ENCODE measurements at places on chromosomes 5 and 9. TPM values are rescaled to one million over a fixed set of nuclear protein-coding genes. Genes with fewer than 3 reads are reported as not detected.

- no peak for DNase-seq
Observed at GRCh38 chr9:116166713-116167112, 13.1 kb downstream of the PAPPA start.

Gene TMEM252
- total RNA-seq, result not detected

Gene MLANA
- total RNA-seq, result not detected

Gene IL13
- not detected for total RNA-seq

- DNase-seq, result no peak
Observed at GRCh38 chr5:175572886-175573285, 85.0 kb upstream of the HRH2 start.

GRCh38 chr9:120587328-120587727 lies 7.4 kb upstream of the CDK5RAP2 start:
- peak; percentile 42 for DNase-seq

Gene PCDHGA3
- total RNA-seq, result 3.9 TPM

DNA sequence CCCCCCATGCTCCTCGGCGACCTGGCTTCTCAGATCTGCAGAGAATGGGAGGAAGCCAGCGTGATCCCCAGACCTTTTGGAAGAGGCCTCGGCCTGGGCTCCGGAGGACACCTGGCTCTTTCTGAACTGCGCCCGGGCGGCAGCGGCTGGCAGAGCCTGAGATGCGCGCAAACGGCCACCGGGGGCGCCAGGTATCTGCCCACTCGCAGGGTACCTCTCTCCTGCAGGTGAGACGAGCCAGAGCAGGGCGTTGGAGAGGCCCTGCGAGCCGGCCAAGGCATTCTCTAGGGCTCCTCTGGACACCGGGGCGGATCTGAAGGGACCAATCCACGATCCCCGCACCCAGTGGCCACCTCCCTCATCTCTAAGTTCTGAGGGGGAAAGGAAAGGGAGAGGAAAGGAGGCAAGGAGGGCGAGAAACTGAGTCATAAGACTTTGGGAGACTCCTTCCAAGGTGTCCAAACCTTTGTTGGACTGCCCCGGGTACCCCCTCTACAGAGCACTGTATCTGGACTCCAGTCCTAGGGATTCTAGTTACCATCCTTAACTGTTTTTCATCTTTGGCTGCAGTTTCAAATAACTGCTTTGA lies 55.0 kb upstream of the SLC46A2 start:
- DNase-seq, result no peak

DNA sequence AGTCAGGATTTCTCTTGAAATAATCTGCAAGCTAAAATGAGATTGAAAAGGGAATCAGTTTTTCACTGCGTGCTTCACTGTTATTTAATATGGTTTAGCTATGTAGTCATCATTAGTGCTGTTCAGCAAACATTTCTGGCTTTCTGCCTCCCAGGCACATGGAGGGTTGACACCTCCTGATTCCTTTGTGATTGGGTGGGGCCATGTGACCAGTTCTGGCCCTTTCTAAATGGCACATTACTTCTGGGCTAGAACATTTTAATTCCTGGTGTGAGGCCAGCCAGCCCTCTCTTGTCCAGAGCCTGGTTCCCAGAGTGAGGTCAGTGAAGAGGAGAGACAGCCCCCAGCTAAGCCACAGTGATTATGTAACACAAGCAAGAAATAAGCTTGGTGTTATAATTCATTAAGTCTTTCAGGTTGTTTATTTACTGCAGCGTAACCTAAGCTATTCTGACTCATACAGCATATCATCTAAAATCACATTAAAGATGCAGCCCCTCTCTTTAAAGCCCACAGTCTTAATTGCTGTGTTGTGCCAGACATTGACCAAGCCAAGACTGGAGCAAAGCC lies 17.4 kb upstream of the ARSI start:
- peak; percentile 74 for DNase-seq

Gene SEMA5A
- total RNA-seq, result 40.3 TPM

Gene OBP2B
- not detected for total RNA-seq

GRCh38 chr9:18821788-18822187 lies 211.2 kb downstream of the SAXO1 start:
- no peak for DNase-seq

GRCh38 chr5:80300125-80300524 lies 19.7 kb upstream of the SPZ1 start:
- DNase-seq, result no peak

Gene SLC2A6
- total RNA-seq, result 0.92 TPM

Gene FAM221B
- total RNA-seq, result not detected

DNA sequence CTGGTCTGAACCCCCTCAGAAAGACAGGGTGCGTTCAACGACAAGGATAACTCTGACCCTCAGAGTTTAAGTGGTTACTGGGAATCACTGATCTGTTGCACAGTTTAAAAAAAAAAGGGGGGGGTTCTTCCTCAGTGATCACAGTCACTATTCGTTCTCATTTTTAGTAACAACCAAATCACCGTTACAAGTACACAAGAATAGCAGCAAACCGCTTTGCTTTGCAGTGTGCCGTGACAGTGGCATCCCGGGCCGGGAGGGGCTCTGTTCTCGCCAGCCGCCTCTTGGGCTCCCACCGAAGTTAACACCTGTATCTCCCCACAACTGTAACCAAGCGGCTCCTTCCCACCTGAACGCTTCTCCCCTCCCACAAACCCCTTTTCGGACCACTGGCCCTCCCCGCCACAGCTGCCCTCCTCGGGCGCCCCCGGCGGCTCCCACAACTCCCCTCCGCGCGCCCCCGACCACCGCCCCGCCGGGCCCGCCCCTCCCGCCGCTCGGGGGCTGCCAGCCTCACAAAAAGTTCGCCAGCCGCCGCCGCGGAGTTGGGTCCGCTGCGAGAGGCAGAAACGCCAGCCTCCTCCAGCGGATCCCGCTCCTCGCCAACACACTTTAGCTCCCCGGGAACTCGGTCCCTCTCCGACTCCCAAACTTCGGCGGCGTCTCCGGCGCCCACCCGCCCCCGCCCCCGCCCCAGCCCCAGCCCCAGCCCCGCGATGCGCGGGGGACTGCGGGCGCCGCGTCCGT lies 1.2 kb downstream of the SSBP2 start:
- DNase-seq, result peak; percentile 65

GRCh38 chr5:159515909-159516415 lies 185.7 kb upstream of the IL12B start:
- DNase-seq, result peak; percentile 55

DNA sequence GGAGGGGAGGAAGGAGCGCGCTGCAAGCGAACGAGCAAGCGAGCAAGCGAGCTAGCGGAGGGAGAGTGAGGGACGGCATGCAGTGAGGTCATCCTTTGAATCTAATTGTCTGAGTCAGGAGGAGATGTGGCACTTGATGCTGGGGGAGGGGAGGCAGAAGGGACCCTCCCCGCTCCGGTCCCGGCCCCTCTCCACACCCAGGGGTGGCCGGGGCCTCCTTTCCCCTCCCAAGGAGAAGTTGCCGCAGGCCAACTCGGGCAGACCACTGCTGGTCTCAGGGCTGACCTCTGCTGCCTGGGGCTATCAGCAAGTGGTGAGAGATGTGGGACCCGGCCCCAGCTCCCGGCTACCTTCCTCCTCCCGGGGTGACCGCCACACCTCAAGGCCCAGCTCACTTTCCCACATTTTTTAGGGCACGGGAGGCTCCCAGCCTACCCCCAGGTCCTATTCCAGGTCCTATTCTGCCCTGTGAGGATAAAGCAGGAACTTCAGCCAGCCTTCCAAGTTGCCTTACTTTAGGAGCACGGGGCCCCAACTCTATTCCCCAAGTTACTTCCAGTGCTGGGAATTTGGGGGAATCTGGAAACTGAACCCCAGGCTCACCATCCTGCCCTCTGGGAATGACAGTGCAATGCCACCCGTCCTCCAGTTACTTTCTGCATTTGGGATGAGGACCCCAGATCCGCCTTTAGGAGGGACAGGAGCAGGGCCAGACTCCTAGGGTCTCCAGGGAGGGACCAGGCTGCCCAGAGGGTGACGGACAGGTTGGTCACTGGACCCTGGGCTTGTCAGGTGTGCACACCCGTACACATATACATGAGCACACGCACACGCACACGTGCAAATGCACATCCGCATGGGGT lies 11.1 kb downstream of the CNTFR start:
- peak; percentile 75 for DNase-seq

- DNase-seq, result peak; percentile 79
Observed at GRCh38 chr9:107488375-107489143, 1.0 kb downstream of the KLF4 start.

DNA sequence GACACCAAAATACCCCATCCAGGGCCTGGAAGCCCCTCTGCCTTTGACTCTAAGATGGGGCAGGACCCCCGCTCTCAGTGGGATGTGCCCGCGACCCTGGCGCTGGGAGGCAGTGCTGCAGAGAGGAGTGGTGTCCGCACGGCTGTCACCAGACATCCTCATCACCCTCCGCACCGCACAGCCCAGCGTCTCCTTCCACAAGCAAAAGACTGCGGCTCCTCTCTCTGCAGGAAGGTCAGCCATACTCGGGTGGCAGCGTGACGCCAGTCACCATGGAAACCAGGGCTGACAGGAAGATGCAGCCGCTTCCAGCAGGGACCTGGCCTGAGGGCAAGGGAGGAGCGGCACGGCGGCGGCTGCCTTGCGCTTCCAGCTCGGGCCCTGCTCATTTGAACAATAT lies 17.1 kb upstream of the SLC6A3 start:
- DNase-seq, result no peak

DNA sequence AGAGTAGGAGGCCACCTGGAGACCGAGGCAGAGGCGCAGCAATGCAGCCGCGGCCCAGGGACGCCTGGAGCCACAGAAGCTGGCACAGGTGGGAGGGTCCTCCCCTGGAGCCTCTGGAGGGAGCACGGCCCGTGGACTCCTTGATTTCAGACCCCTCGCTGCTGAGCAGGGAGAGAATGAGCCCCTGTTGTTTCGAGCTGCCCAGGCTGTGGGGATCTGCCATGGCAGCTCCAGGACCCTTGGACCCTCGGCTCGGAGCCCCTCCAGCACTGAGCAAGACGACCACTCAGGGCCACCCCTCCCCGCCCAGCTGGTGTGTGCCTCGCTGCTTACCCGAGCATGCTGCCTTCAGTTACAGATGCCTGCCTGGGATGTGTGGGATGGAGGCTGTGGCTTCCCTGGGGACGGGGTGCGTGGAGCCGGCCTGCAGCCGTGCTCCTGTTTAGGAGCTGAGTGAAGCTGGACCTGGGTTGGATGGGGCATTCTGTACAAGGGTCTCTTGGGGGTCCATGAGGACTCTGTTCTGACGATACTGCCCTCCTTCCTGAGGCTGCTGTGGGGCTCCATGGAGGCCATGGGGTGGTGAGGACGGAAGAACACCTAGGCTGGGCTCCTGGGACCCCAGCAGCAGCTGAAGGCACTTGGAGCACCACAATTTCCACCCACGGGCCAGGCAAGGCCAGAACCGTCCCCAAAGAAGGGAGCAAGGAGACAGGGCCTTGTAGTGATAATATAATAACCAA lies 115.1 kb upstream of the LPCAT1 start:
- no peak for DNase-seq

GRCh38 chr5:174284873-174285272 lies 239.4 kb downstream of the NSG2 start:
- DNase-seq, result no peak

DNA sequence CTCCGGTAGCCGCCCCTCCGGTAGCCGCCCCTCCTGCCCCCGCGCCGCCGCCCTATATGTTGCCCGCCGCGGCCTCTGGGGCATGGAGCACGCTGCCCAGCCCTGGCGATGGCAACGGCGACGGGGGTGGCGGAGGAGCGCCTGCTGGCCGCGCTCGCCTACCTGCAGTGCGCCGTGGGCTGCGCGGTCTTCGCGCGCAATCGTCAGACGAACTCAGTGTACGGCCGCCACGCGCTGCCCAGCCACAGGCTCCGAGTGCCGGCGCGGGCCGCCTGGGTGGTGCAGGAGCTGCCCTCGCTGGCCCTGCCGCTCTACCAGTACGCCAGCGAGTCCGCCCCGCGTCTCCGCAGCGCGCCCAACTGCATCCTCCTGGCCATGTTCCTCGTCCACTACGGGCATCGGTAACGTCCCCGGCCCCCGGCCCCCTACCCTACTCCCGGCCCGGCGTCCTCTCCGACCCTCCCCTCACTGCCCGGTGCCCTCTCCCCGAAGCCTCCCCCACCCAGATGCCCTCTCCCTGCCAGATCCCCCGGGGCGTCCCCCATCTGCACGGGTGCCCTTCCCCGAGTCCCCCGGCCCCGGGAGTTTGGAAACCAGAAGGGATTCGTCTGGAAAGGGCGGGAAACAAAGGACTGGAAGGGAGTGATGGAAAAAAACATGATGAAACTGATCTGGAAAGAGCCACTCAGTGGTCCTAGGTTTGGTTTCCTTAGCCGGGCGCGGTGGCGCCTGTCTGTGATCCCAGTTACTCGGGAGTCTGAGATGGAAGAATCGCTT lies 417 bp downstream of the SRD5A1 start:
- peak; percentile 18 for DNase-seq

DNA sequence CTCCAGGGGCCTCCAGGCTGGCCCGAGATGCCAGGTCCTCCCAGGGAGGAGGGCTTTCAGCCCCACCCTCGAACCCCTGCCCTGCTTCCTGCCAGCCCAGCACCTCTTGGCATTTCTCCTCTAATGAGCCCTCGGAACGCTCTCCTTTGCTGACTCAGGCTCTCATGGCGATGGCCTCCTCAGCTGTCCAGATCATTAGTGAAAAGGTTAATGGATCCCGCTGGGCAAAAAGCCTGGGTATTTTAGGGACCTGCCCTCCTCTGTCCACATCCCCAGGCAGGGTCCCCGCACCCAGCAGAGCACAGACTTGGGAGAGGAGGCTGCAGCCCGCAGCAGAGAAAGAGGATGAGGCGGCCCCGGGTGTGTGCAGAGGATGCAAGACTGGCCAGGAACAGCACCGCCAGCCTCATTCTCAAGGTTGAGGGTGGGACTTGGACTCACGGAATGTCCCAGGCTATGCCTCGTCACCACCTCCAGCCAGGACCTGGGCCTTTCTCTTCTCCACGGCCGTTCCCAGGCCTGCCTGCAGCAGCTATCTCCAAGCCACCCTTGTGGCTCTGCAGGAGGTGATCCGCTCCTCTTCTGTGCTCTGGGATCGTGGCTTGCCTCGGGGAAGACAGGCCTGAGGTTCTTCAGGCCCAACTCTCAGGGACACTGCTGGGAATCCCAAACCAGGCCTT lies 23.0 kb upstream of the ADAMTS2 start:
- DNase-seq, result no peak

Gene PRUNE2
- total RNA-seq, result 26.3 TPM
